ENCODE measurements at places on chromosomes 12 and 14.

- DNase-seq = no peak
Observed at GRCh38 chr14:74261288-74261687, 22.0 kb downstream of the VSX2 start.

DNA sequence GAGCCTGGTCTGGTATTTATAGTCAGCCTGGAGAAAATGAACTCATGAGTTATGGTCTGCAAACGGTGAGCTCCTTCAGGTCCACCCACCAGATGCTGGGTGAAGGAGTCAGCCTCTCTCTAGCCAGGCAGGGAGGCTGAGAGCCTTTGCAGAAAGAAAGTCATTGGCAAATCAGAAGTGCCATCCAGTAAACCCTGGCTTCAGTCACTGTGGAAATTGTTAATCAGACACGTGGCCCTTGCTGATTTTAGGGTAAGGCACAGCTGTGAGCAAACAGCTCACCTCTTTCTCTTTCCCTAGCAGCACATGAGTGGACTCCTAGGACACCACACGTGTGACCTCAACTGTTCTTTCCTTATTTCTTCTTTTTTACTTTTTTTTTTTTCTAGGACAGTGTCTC lies 44.9 kb downstream of the CHST11 start:
- DNase-seq = no peak

DNA sequence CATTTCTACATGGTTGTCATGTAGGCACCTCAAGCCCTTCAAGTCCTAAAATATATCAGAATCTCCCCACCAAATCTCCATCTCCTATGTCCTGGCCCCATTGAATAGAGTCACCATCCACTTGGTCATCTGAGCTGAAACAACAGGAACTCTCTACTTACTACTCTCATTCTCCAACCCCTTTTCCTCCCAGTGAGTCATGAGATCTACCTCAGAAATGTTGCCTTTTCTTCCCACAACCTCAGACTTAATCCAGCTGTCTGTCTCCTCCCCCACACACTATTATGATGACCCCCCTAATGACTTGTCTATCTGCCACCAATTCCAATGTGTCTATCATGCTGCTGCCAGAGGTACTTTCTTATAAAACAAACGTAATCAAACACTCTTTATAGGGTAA lies 72.3 kb upstream of the TMEM263 start:
- DNase-seq = no peak

DNA sequence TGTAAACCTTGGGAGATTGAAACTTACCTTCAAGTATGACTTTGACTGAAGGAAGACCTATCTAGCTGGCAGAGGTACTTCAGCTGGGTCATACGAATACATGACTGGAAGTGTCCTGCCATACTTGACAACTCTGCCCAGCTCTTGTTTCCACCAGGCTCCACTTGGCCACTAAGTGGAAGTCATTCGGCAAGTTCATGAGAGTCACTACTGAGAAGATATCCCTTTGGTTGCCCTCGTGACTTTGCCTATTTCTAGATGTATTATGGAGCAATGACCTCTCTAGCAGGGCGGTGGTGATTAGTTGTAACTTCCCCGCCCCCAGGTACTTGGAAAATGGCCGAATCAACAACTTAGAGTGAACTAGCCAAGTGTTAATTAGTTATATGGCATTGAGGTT lies 8.6 kb upstream of the CACNA1C start:
- DNase-seq = no peak

DNA sequence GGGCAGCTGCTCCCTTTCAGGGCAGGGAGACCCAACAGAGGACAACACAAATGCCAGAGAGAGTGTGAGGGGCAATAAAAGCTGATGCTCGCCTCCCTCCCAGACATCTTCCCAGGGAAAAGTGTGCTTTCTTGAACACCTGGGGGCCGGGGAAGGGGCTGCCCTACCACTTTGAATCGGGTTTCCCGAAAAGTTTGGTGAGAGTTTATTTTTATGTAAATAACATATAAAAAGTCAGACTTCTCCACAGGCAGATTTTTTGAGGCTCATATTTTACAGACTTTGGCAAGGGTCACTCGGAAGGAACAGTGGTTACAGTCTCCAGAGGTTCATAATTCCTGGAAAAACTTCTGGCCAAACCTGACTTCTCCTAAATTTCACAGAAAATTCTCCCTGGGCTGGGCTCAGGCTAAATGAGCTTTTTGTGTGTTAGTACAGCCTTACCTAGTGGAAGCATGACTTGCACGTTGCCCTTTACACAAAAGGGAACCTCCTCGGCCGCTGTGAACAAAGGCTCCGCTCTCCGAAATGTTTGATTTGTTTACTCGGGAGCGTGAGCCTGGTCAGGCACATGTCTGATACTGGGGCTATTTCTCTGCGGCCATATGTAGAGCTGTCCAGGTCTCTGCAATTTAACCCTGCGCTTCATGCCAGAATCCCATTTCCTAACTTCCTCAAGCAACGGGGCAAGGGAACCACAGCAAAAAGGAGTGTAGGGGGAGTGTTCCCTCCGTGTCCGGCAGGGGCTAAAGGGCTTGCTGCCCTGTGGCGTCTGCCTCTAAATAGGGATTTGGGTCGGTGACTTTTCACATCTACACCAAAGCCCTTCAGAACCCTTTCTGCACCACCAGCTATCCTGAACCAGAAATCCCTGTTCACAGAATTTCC lies 3.4 kb downstream of the RTL1 start:
- DNase-seq = no peak

- DNase-seq = no peak
Observed at GRCh38 chr14:34181338-34181737, 230.5 kb upstream of the EGLN3 start.

DNA sequence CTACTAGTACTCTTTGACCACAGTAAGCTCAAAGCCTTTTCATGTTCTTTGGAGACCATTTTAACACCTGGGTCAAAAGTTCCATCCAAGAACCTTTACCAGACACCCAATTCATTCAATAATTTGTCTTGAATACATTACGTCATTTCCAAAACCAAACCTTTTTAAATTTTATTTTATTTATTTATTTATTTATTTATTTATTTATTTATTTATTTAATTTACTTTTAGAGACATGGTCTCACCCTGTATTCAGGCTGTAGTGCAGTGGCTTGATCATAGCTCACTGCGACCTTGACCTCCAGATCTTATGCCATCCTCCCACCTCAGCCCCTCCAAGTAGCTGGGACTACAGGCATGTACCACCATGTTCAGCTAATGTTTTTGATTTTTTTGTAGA lies 113.5 kb downstream of the BCAT1 start:
- no peak for DNase-seq

GRCh38 chr12:110741341-110742095 lies 1.2 kb downstream of the PPP1CC start:
- DNase-seq = no peak

DNA sequence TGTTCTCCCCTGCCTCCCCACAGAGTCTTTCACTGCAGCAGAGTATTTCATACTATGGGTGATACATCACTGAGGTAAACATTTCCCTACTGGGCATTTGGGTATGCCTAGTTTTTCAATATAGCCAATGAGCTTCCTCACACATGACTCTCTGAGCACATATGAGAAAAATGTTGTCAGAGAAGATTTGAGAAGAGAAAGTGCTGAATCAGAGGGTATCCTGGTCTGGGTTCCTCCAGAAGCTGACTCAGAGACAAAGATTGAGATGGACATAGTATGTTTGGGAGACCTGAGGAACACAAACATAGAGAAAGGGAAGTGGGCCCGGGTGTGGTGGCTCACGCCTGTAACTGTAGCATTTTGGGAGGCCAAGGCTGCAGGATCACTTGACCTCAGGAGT lies 12.6 kb downstream of the SLC8B1 start:
- DNase-seq = no peak

- no peak for DNase-seq
Observed at GRCh38 chr14:61889914-61890351, 127.7 kb downstream of the SNAPC1 start.

- no peak for DNase-seq
Observed at GRCh38 chr12:49693931-49694444, 13.2 kb downstream of the FMNL3 start.

GRCh38 chr14:80428671-80429070 lies 217.4 kb upstream of the DIO2 start:
- DNase-seq = no peak

DNA sequence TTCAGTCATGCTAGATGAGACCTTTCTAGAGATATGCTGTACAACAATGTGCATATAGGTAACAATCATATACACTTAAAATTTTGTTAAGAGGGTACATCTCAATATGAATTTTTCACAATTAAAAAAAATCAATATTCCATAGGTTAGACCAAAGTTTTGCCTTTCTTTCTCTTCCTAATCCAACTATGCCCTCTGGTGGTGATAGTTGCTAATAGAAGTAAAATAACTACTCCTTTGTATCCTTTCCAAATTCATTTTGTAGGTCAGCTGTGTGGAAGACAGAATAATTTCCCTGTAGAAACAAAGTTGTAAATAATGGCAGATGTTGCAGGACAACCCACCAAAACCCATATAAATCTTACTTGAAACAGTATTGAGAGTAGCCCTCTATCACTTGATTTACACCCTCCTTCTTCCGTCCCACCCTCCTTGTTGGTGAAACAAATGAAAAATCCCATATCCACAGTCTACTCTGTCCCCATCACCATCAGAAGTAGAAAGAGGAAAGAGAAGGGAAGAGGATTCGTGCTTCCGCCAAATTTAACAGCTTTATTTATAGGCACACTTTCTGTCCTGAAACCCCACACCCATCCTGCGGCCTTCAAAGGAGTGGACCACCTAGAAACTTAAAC lies 34.2 kb upstream of the KICS2 start:
- no peak for DNase-seq

GRCh38 chr14:52413729-52414408 lies 99.8 kb downstream of the PTGER2 start:
- no peak for DNase-seq

DNA sequence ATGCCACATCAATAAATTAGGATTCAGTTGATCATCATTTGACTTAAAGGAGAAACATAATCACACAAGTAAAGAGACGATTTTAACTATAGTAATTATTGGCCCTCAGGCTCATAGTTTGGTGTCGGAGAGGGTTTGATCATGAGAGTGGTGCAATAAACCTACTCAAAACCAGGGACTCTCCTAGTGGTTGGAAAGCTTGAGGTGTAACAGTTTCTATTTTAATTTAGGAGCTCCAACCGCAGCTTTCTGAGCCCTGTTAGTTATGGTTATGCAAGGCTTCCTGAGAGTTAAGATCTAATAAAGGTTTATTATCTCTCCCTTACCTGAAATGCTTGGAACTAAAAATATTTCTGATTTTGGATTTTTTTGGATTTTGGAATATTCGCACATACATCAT lies 36.4 kb downstream of the TMTC2 start:
- no peak for DNase-seq

DNA sequence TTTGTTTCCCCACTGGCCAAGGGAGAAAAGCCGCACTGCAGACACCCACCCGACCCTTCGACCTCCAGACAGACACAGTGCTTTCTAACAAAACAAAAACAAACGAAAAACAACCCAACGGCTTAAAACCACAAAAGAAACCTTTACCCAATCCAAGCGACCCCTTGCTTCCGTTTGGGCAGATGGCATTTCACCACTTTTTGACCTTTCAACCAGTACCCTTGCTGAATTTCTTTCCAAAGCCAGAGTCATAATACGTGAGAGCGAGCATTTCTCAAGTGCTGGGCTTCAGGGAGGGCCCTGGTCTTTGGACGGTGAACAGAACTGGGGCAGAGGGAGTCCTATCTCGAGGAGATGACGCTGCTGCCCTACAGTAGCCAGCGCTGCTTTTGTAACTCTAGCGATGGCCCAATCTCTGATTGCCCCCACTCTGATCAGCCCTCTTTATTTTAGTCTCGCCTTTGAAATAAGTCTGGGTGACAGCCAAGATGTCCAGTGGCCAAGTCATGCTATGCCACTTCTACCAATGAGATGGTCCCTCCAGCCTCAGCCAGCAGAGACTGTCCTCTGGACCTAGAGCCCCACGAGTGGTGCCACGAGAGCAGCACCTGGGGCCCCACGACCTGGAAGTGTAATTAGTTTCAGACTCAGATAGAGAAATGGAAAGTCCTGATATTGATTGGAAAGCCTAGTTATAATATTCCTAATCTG lies 21.9 kb upstream of the ADIPOR2 start:
- no peak for DNase-seq

DNA sequence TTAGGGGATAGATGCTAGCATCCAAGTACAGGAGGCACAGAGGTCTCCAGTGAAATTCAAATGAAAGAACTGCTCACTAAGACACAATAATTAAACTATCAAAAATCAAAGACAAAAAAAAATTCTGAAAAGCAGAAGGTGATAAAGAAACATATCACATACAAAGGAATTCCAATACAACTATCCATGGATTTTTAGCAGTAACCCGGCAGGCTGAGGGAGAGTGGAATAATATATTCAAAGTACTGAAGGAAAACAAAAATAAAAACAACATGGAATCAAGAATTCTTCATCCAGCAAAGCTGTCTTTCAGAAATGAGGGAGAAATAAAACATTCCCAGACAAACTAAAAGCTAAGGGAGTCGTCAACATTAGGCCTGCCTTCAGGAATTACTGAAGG lies 31.9 kb downstream of the A2M start:
- DNase-seq = no peak

- DNase-seq = no peak
Observed at GRCh38 chr12:89437231-89437630, 84.9 kb upstream of the DUSP6 start.

DNA sequence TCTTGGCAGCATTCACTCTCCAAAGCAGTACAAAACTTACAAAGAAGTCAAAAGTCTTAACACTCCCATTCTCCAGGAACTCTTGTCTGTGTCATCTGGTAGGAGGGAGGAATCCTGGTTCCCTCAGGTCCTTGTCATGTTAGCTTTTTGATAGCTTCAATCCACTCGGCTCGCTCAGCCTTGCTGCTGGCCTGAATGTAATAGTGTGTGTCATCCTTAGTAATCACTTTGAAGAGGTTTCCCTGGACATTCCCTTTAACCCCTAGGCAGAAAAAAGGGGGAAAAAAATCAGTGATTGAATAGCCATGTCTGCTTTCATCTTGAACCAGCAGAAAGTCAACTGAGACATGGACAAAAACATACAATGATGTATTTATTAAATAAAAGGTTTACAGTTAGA lies 24.8 kb downstream of the PLEK2 start:
- no peak for DNase-seq

DNA sequence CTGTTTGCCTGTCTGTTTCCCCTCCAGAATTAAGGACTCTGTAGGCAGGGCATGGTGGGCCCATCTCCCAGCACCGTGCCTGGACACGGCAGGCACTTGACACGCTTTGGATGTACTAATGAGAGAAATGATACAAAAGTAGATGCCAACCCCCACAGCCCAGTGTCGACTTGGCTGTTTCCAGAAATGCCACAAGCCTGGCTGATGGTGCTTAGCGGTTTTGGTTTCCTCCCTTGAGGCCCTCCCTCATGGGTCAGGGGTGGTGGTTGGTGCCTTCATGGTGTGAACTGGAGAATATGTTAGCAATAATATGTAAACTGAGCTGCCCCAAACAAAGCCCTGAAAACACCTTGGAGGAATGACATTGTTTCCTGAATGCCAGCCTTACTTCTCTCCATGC lies 55.5 kb upstream of the ESRRB start:
- no peak for DNase-seq

GRCh38 chr12:114407842-114408411 lies 2.0 kb upstream of the TBX5 start:
- DNase-seq = no peak

- no peak for DNase-seq
Observed at GRCh38 chr12:132263061-132263360, 66.4 kb downstream of the GALNT9 start.
